Mesothelial cell of epicardium (in vitro differentiated cells): ENCODE measurements at places on chromosomes 2 and 18. TPM values are rescaled to one million over a fixed set of nuclear protein-coding genes. Genes with fewer than 3 reads are reported as not detected.

The ANTXR1 gene
- total RNA-seq = 137 to 144 TPM (median 144 TPM) in 3 replicates

The CRACDL gene
- total RNA-seq = 1.1 to 1.7 TPM (median 1.7 TPM) in 3 replicates

The PDCD1 gene
- total RNA-seq = not detected in 3 replicates

The CNNM4 gene
- 19.9 to 22.0 TPM (median 20.0 TPM) in 3 replicates for total RNA-seq

The SGPP2 gene
- total RNA-seq = 0.23 to 0.42 TPM (median 0.25 TPM) in 3 replicates

The TEX44 gene
- not detected in 3 replicates for total RNA-seq

The TFPI gene
- 80.0 to 89.7 TPM (median 87.9 TPM) in 3 replicates for total RNA-seq

The GALNT14 gene
- 1.7 to 2.8 TPM (median 2.2 TPM) in 3 replicates for total RNA-seq

The RUFY4 gene
- not detected in 3 replicates for total RNA-seq

The AGXT gene
- total RNA-seq = not detected in 3 replicates

The ACTR1B gene
- 72.7 to 76.6 TPM (median 74.3 TPM) in 3 replicates for total RNA-seq

The FOXI3 gene
- 0.24 to 0.40 TPM (median 0.27 TPM) in 3 replicates for total RNA-seq

The ELAC1 gene
- 8.2 to 9.5 TPM (median 8.2 TPM) in 3 replicates for total RNA-seq

The REEP1 gene
- total RNA-seq = 1.1 to 1.9 TPM (median 1.8 TPM) in 3 replicates

The IL36A gene
- total RNA-seq = not detected in 3 replicates

The POTEI gene
- total RNA-seq = 7.0 to 7.3 TPM (median 7.1 TPM) in 3 replicates

The TRABD2A gene
- total RNA-seq = 0.45 to 0.55 TPM (median 0.45 TPM) in 3 replicates

The UGT1A3 gene
- not detected in 3 replicates for total RNA-seq

The OTOS gene
- total RNA-seq = not detected in 3 replicates

The GATA6 gene
- total RNA-seq = 99.0 to 108 TPM (median 106 TPM) in 3 replicates

The LIMS4 gene
- total RNA-seq = 0.82 to 1.8 TPM (median 1.2 TPM) in 3 replicates

The CCBE1 gene
- 68.0 to 80.6 TPM (median 71.1 TPM) in 3 replicates for total RNA-seq

The SKOR2 gene
- not detected in 3 replicates for total RNA-seq

The CXCR1 gene
- not detected in 3 replicates for total RNA-seq

The SP5 gene
- 2.2 to 4.6 TPM (median 2.7 TPM) in 3 replicates for total RNA-seq

The IL1F10 gene
- total RNA-seq = not detected in 3 replicates

The OSBPL1A gene
- 36.1 to 39.7 TPM (median 37.5 TPM) in 3 replicates for total RNA-seq

The SH3BP4 gene
- total RNA-seq = 44.1 to 45.0 TPM (median 44.3 TPM) in 3 replicates

The SNED1 gene
- 7.1 to 10.5 TPM (median 9.4 TPM) in 3 replicates for total RNA-seq
